ENCODE measurements at places on chromosomes 7 and 10.

DNA sequence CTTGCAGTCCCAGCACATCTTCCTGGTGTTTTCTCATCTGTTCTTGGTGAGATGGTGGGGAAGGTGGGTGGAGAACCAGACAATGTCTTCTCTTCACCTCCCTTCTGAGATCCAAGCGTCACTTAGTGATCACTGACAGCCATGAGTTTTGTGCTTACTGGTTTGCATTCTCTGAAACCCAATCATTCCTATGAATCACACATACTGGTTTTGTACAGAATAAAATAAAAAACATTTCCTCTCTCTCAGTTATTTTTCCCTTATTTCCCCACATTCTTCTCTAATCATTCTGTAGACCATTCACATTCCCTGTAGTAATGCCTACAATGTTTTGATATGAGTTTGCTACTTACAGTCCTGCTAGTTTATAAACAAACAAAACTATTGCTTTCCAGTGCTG, 143.8 kb upstream of the SLC13A1 start:
- no peak for DNase-seq

DNA sequence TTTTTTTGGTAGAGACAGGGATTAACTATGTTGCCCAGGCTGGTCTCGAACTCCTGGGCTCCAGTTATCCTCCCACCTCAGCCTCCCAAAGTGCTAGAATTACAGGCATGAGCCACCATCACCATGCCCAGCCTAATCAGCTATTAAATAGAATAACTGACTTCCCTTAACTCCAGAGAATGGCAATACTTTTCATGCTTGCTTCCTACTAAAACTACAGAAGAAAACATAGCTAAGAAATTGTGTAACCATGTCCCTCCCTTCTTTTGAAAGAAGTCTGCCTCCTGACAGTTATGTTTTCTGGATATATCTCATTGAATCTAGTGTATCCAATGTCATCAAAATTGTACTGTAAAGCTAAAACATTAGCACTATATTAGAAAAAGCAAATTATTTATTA, 95.6 kb downstream of the KMT2C start:
- DNase-seq, result no peak

- DNase-seq, result no peak
Measured at GRCh38 chr7:76189276-76189675, 12.4 kb upstream of the SRRM3 start.

GRCh38 chr10:95245425-95246055, 45.3 kb downstream of the PDLIM1 start:
- DNase-seq, result no peak

DNA sequence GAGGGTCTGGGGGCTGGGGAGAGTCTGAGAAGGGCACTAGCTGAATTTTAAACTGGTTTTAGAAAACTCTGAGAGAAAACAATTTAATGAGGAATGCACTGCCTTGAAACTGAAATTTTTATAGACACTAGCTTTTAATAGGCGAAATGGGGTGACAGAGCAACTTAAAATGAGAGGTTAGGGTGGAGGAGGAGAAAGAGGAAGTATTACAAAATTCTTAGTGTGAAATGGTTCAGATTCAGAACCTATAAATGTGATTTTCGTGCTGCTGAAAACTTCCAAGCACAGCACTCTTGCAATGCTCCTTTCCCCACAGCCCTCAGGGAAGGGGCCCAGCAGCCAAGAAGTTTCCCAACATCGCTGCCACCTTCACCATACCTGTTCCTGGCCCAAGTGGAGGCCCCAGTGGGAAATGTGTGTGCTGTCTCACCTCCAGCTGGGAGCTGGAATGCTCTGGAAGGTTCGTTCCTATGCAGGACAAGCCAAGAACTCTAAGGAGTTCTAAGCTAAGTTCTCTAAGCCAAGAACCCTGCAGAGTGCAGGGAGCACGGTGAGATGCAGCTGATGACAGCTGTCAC, 60.0 kb downstream of the ATXN7L1 start:
- DNase-seq, result no peak

DNA sequence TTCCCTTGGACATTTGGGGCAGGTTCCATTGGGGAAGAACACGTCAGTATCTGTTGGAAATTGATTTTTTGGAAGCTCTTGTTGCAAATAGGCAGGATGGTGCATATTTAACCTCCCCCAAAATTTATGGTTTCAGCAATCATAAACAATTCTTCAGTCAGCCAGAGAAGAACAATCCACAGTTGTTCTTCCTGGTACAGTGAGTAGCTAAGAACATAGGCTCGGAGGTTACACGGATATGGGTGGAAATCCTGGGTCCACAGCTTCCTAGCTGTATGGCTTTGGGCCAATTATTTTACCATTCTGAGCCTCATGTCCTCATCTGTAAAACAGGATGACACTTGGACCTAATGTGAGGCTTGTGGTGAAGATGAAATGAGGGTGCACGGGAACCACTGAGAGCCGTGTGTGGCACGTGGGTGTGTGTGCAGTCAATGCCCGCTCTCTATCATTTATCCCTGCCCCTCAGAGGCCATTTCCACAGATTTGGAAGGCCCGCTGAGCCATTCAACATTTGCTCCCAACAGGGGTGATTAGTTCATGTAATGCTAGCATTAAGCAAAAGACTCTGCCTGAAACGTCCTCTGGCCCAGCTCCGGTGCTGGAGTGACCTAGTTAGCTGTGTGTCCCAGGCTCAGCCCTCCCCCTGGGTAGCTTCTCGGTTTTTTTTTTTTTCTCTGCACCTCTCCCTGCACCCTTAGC, 9.7 kb downstream of the CAMK1D start:
- DNase-seq, result no peak

DNA sequence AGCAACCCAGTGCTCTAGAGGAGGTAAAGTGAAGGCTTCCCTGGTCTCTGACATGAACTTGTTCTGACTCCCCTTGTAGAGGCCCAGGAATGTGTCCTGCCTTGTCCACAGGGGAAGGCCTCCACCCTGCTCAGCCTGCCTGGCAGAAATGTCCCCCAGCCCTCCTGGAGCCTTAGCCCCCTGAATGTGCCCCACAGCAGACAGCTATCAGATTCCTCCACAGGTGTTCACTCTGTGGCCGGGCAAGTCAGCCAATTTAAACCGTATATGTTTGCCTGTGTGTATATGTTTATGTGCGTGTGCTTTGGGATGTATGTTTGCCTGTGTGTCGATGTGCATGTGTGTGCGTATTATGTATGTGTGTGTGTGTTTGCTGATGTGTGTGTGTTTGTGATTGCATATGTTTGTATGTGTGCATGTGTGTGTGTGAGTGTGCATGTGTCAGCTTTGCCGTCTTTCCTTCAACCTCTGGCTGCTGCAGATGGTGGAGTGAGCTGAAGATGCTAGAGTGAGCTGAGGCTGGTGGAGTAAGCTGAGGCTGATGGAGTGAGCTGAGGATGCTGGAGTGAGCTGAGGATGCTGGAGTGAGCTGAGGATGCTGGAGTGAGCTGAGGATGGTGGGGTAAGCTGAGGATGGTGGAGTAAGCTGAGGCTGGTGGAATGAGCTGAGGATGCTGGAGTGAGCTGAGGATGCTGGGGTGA, 68.9 kb upstream of the ANTXRL start:
- DNase-seq, result no peak

GRCh38 chr7:140876519-140877248, 48.0 kb downstream of the BRAF start:
- no peak for DNase-seq

- no peak for DNase-seq
Measured at GRCh38 chr7:155872678-155873369, 60.6 kb upstream of the SHH start.

GRCh38 chr7:48168159-48168558, 3.1 kb upstream of the ABCA13 start:
- no peak for DNase-seq

GRCh38 chr10:16155834-16156233, 281.0 kb upstream of the PTER start:
- no peak for DNase-seq

DNA sequence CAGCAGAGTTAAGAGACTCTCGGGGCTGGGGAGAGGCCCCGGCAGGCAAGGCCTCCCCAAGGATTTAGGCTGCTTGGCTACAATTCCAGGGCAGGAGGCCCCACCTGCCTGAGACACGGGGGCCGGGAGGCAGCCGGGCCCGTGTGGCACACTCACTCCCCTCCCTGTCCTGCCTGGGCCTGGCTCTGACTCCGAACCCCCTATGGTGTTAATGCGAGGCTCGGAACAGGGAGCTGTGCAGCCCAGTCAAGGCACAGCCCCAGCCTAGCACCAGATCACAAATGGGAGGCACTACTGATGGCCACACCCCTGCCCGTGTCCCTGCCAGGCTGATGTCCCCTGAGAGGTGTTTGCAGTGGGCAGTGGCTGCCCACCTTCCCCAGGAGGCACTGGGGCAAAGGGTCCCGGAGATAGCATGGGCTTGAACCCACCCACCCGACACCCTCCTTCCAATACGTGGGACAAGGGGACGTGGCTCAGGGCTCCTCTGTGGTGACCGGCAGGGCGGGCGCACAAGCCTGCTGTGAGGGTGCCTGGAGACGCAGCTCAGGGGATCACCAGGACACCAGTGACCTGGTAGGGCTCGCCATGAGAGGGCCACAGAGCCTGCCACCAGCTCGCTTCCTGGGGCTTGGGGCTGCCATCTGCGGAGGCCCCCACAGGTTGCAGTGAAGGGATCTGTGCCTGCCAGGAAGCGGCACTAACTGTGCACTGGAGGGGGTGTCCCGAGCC, 37.0 kb downstream of the DPYSL4 start:
- DNase-seq, result no peak

DNA sequence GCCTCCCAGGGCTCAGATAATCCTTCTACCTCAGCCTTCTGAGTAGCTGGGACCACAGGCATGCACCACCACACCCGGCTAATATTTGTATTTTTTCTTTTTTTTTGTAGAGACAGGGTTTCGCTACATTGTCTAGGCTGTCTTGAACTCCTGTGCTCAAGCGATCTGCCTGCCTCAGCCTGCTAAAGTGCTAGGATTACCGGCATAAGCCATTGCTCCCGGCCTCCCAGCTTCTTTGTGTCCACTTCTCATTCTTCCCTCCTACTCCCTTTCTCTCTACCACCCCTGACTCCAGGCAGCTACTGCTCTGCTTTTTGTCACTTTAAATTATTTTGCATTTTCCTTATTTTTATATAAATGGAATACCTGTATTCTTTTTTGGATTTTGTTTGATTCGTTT, 83.4 kb downstream of the PALS2 start:
- no peak for DNase-seq

DNA sequence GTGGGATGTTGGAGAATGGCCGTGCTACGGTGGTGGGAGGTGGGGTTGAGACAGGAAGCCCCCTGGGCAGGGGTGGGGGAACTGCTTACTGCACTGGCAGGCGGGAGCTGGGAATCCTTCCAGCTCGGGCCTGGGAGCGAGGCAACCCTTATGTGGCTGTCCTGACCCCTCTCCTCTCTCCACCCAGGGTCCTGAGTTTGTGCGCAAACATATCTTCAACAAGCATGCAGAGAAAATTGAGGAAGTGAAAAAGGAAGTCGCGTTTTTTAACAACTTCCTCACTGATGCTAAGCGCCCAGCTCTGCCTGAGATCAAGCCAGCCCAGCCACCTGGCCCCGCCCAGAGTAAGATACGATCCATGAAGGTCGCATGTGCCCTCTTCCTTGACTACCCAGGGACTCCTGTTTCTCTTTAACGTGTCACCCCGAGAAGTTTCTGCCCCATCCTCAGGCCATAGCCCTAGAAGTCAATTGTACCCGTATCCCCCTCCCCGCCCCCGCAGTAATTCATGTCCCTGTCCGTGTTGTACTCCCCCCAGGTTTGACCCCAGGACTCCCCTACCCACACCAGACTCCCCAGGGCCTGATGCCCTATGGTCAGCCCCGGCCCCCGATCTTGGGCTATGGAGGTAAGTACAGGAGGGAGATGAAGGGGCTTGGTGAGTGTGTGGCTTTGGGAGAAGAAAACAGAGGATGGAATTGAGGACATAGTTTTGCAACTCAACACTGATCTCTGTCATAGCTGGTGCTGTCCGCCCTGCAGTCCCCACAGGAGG, 1.8 kb downstream of the UFSP1 start:
- no peak for DNase-seq

- DNase-seq, result no peak
Measured at GRCh38 chr10:14880229-14880628, 1.6 kb downstream of the SUV39H2 start.

GRCh38 chr7:139728203-139728602, 49.6 kb downstream of the HIPK2 start:
- no peak for DNase-seq

DNA sequence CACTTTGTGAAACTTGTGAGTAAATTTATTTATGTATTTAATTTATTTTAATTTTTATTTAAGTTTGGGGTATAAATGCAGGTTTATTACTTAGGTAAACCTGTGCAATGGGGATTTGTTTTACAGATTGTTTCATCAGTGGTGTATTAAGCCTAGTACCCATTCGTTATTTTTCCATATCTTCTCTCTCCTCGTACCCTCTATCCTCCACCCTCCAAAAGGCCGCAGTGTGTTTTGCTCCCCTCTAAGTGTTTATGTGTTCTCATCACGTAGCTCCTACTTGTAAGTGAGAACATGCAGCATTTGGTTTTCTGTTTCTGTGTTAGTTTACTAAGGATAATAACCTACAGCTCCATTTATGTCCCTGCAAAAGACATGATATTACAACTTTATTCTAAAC, 145.4 kb upstream of the SMIM30 start:
- no peak for DNase-seq

DNA sequence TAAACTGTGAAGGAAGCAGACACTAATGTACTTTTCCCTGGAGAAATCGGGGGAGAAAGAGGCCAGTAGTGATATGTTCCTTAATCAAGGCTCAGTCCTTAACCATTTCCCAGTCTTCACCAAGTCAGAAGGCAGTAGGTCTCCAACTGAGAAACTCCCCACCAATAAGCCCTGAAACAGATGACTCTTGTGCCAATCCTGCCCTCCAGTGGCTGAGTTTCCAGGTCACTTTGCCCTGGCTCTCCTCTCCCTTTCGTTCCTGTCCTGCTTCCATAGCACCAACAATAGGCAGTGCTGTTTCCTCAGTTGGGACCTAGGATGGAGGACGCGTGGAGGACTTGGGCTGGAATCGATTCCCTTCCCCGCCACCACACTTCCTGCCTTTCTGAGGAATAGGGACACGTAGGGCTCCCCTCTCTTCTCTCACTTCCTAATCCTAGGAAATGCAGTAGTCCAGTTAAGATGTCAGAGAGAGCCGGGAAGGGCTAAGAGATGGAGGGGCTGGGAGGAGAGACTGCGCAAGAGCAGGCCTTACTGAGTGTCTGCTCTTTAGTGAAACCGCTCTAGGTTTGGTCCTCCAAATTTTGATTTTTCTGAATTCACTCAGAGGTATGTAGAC, 23.4 kb downstream of the ATOH7 start:
- no peak for DNase-seq

GRCh38 chr10:113922787-113923570, 68.5 kb downstream of the NHLRC2 start:
- no peak for DNase-seq

DNA sequence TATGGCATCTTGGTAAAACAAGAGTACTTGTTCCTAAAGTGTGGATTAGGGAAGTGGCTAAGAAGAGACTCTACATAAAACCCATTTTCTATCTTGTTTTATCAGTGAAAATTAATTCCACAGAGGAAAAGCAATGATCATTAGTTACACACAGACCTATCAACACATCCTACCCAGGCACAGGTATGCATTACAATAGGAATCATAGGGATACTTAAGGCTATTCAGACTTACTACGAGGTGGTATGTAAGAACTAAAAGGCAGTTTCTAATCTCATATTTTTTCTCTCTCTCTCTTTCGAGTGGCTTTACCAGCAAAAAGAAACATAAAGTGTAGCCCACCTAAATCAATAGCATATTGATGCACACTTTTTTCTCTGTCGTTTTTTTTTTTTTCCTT, 166.3 kb upstream of the FEZF1 start:
- DNase-seq, result no peak

GRCh38 chr7:122883049-122883680, 3.1 kb downstream of the CADPS2 start:
- DNase-seq, result no peak

GRCh38 chr7:33764752-33765451, 140.4 kb upstream of the BMPER start:
- no peak for DNase-seq

Data from stimulated activated CD4-positive, alpha-beta T cell treated with anti-CD3 and anti-CD28 coated beads, Interleukin-1b, Interleukin-23, amount 100 ng/mL, for 1 hour (primary cell).